ENCODE measurements at places on chromosomes 7 and 10. TPM values are rescaled to one million over a fixed set of nuclear protein-coding genes. Genes with fewer than 3 reads are reported as not detected.

HYAL4 gene
- not detected for total RNA-seq

COL13A1 gene
- total RNA-seq = 2.5 TPM

DNA sequence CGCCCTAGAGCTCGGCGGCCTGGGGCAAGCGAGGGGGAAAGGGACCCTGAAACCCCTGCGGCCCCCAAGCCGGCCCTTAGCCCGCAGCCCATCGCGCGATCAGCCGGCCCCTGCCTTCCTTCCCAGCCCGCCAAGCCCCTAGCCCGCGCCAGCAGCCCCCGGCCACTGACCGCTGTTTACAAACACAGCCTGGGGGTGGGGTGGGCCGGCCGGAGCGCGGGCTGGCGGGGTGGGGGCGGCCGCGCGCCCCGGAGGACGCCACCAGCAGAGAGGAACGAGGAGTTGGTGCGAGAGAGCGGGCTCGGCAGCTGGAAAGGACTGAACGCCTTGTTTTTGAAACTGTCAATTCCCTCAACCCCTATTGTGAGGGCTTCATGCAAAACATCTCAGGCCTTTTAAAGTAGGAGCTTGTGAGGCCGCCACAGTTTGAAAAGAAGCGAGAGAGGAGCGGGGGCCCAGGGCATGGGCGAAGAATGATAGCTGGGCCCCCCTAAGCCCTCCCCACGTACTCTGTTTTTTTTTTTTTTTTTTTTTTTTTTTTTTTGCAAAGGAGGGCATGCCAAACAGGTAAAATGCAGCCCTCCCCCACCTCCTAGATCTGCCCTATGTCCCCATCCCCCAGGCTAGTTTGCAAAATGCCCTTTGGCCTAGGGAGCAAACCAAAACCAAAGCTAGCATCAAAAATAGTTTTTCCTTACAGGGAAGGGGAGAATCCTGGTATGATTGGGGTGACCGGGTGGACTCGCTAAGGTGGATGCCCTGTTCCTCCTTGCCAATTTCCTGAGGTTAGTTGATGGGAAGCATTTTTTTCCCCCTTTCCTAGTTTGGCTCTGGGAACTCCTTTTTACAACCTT, 15.0 kb downstream of the SKIDA1 start:
- peaks cover 33% of the 10 kb centered on the region for H3K4me1 ChIP-seq
- peaks cover 5% of the 10 kb centered on the region for H3K27me3 ChIP-seq

DNA sequence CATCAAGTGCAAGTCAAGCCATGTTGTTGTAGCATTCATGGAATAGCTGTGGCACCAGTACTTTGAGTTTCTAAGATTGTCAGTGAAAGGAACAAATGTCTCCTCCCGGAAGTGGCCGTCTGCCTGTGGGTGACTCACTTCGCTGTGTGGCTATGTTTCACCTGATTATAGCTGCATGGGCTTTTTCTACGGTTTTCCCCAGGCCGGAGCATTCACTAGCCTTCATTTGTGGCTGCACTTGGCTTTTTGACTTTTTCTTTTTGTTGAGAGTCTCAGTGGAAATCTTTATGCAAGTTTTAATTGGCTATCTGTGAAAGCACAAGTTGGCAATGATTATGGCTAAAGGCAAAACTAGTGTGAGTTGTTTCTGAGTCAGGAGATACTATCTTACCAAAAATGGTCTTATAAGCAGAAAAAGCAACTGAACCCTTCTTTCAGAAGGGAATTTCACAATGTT, 35.0 kb downstream of the SRI start:
- H3K36me3 ChIP-seq = no peaks in the 10 kb centered on the region
- no peak overlapping the region for H3K27ac ChIP-seq
- H3K4me3 ChIP-seq = no peak overlapping the region
- DNase-seq = no peak

GRCh38 chr7:151794508-151795167, 82.3 kb downstream of the PRKAG2 start:
- H3K27ac ChIP-seq = no peak overlapping the region
- peaks cover 31% of the 10 kb centered on the region for H3K4me1 ChIP-seq
- H3K4me3 ChIP-seq = no peak overlapping the region

ADRB1 gene
- 35.0 TPM for total RNA-seq

HOXA1 gene
- not detected for total RNA-seq

Data from left ventricle myocardium inferior (tissue), 1 donor.